Suprapubic skin (tissue), 4 donors: ENCODE measurements at places on chromosomes 1 and 21. TPM values are rescaled to one million over a fixed set of nuclear protein-coding genes. Genes with fewer than 3 reads are reported as not detected.

- H3K27me3 ChIP-seq: no peaks in the 10 kb centered on the region
- DNase-seq: no peak
- H3K36me3 ChIP-seq: no peaks in the 10 kb centered on the region
- H3K4me3 ChIP-seq: no peak overlapping the region
- H3K4me1 ChIP-seq: peaks cover 48% of the 10 kb centered on the region
Measured at GRCh38 chr1:109819906-109820305, 56.2 kb upstream of the EPS8L3 start.

GRCh38 chr1:182620924-182621585 lies 16.9 kb upstream of the RGS16 start:
- no peaks in the 10 kb centered on the region for H3K27me3 ChIP-seq
- H3K36me3 ChIP-seq: no peaks in the 10 kb centered on the region
- DNase-seq: no peak
- no peak overlapping the region for H3K4me3 ChIP-seq
- peaks cover 34% of the 10 kb centered on the region for H3K4me1 ChIP-seq
- H3K27ac ChIP-seq: no peak overlapping the region

DNA sequence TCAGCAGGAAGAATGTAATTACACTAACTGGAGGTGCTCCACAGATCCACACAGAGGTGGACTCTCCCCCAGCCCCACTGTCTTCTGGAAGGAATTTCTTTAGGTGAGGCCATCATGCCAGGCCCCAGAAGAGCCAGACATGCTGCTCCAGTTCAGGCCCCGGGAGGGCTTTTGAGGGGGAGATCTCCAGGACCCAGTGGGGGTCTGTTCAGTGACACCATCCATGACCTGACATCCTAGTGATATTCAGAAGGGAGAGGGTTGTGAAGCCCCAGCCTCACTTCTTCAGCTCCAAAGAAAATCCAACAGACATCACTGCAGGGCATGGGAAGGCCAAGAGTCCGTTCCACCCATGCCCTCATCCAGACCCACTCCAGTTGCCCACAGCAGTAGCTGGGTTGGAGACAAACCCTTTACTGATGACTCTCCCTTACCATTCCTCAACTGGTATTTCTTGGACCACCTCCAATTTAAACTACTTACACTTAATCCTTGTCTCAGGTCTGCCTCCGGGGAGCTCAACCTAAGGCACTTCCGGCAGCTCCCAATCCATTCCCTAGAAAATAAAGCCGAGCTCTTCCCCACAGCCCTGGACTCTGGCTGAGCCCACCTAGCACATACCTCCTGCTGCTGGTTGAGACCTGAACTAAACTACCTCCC lies 39.2 kb downstream of the CSMD2 start:
- no peak for DNase-seq
- H3K36me3 ChIP-seq: no peaks in the 10 kb centered on the region
- peaks cover 12% of the 10 kb centered on the region for H3K27me3 ChIP-seq

DNA sequence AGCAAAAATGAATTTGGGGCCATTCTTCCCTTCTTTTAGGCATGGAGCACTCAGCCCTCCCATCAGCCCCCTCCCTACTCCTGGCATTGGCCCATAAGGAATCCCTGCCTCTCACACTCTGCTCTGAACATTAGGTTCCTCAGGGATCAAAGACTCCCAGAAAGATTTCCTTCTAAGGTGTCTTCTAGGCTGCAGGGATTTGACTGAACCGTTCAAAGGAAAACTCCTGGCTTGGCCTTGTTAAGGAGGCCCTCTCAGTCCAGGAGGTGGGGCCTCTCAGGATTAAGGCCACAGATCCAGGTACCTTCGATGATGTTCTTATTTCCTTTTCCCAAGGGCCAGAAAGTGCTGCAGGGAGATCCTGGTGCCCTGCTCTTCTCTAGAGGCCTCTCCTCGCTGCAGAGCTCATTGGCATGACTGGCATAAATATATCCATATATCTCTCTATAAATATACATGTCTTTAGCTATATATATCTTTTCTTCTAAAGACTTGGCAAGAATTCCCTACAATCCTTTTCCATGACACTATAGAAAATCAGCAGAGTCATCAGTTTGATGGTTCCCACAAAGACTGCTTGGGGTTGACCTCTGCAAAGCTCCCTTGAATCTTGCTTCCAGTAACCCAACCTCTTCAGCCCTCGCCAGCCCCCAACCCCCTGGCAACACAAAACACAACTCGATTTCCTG lies 59.1 kb downstream of the PLXNA2 start:
- no peaks in the 10 kb centered on the region for H3K27me3 ChIP-seq
- peaks cover 46% of the 10 kb centered on the region for H3K4me1 ChIP-seq
- no peak overlapping the region for H3K4me3 ChIP-seq
- no peaks in the 10 kb centered on the region for H3K36me3 ChIP-seq
- no peak for DNase-seq

DNA sequence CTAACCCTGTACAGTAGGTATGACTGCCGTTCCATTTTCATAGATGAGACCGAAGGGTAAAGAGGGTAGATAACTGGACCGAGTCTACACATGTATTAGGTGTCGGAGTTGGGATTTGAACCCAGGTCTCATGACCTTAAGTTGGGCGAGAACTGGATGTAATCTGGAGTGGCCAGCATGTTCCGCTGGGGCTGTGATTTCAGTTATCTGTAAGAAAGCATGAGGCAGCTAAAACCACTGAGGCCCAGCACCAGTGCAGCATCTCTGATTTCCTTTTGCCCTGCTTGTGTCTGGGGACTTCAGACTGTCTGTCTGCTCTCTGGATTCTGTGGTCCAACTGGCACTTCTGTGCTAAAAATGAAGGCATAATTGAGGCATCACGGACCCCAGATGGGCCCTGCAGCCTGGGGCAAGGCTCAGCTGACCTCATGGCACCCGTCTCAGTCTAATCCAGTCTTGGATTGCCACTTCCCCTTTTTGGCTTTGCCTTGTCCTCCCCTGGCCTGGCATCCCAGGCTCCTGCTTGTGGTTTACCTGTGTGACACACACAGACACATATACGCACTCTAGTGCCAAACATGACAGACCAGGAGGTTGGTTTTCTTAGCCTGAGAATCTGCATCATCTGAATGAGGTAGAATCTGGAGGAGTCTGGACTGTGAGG lies 180.2 kb downstream of the KIF26B start:
- peaks cover 3% of the 10 kb centered on the region for H3K4me1 ChIP-seq
- H3K36me3 ChIP-seq: no peaks in the 10 kb centered on the region
- H3K4me3 ChIP-seq: no peak overlapping the region
- H3K27ac ChIP-seq: no peak overlapping the region
- DNase-seq: no peak

DNA sequence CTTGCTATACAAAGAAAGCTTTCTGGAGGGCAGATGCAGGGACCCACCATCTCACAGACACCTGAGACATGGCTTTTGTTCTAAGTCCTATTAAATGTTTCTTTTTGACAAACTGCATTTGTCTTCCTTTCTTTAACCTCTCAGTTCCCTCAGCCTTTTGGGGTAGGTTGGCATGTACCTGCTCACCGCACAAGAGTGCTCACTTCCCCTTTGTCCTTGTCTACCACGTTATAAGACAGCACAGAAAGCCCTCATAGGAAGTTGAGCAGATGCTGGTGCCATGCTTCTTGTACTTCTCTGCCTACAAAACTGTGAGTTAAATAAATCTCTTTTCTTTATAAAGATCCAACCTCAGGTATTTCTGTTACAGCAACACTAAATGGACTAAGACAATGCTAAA lies 31.9 kb upstream of the RGS21 start:
- DNase-seq: no peak
- no peaks in the 10 kb centered on the region for H3K27me3 ChIP-seq
- H3K4me3 ChIP-seq: no peak overlapping the region
- no peak overlapping the region for H3K27ac ChIP-seq
- no peaks in the 10 kb centered on the region for H3K36me3 ChIP-seq

DNA sequence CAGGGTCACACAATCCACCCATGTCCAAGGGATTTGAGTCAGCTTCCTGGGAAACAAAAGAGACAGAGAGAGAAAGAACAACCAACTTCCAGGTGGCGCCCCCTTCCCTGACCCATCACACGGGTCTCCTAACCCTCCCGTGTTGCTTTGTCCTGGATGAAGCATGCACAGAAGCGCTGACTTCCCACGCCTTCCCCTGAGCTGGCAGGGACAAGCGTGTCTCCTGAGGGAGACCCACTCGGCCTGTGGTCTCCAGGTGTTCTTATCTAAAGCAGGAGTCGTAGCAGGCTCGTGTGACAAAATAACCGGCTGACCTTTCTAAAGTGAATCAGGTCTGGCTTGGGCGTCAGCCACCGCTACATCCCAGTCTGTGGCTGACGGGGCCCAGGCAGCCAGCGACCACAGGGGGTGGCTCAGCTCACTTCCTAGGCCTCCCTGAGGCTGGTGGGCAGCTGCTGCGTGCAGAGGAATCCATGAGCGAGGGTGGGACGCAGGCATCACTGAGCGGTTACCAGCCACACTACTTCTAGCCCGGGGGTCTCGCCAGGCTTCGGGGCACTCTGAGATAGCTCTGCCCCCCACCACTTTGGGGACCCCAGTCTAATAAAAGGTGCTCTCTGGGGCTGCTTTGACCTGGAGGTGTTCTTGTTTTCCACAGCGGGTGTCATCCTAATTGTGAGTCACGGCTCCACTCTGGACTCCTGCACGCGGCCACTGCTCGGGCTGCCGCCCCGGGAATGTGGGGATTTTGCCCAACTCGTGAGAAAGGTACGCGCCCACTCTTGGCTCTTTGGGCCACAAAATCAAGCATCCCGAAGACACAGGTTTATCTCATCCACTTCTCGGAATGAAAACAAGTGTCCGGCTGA lies 40.4 kb downstream of the UBASH3A start:
- no peak for DNase-seq
- no peaks in the 10 kb centered on the region for H3K4me1 ChIP-seq
- no peaks in the 10 kb centered on the region for H3K36me3 ChIP-seq
- H3K27me3 ChIP-seq: peaks cover 5% of the 10 kb centered on the region
- H3K4me3 ChIP-seq: no peak overlapping the region

GRCh38 chr1:20165522-20165951 lies 20.4 kb upstream of the UBXN10 start:
- H3K27me3 ChIP-seq: peaks cover 2% of the 10 kb centered on the region
- no peak overlapping the region for H3K4me3 ChIP-seq
- H3K4me1 ChIP-seq: peaks cover 16% of the 10 kb centered on the region
- H3K36me3 ChIP-seq: no peaks in the 10 kb centered on the region

GRCh38 chr1:84298684-84299535 lies 2.6 kb upstream of the SAMD13 start:
- peak overlapping the region; percentile 84 for H3K27ac ChIP-seq
- no peaks in the 10 kb centered on the region for H3K36me3 ChIP-seq
- H3K4me1 ChIP-seq: peaks cover 49% of the 10 kb centered on the region

DNA sequence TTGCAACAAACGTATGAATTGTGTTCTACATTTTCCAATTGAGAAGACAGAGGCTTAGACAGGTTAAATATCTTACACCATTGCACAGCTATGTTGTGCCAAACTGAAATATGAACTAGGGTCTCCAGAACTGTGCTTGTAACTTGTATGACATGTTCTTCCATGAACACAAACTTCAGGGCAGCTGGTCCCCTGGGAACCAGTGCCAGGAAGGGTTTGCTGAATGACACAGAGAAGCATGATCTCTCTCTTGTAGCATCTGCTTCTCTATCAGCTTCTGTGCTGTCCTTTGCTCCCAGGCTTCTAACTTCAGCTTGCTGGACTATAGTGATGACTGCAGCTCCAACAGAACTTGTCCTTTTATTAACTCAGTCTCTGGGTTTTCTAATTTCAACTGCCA lies 385.5 kb downstream of the SIPA1L2 start:
- no peaks in the 10 kb centered on the region for H3K36me3 ChIP-seq
- H3K4me3 ChIP-seq: no peak overlapping the region
- H3K4me1 ChIP-seq: no peaks in the 10 kb centered on the region
- no peak overlapping the region for H3K27ac ChIP-seq

DNA sequence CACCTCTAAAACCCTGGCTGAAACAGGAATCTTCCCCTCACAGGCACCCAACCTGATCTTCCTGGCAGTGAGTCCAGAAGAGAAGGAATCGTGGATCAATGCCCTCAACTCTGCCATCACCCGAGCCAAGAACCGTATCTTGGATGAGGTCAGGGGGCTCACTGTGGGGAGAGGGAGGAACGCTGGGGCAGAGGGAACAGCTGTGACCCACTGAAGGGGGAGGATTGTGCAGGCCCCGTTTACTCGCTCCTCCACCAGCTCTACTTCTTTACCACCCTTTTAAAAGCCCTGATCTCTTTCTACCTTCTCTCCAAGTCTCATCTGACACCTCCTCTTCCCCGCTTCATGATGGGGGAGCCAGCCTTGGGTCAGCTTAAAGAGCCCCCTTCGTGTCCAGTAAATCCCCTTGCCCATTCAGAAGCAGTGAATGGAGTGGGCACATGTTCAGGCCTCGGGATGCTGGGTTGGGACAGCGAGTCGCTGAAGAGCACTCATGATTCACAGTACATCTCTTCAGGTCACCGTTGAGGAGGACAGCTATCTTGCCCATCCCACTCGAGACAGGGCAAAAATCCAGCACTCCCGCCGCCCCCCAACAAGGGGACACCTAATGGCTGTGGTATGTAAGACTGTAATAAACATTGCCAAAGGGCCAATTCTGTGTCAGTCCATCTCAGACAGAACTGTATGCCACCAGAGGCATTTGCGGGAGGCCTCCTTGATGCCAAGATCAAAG lies 7.3 kb downstream of the PLEKHO1 start:
- H3K4me1 ChIP-seq: peaks cover 23% of the 10 kb centered on the region
- peaks cover 48% of the 10 kb centered on the region for H3K36me3 ChIP-seq
- no peak overlapping the region for H3K4me3 ChIP-seq
- no peaks in the 10 kb centered on the region for H3K27me3 ChIP-seq
- no peak overlapping the region for H3K27ac ChIP-seq

DNA sequence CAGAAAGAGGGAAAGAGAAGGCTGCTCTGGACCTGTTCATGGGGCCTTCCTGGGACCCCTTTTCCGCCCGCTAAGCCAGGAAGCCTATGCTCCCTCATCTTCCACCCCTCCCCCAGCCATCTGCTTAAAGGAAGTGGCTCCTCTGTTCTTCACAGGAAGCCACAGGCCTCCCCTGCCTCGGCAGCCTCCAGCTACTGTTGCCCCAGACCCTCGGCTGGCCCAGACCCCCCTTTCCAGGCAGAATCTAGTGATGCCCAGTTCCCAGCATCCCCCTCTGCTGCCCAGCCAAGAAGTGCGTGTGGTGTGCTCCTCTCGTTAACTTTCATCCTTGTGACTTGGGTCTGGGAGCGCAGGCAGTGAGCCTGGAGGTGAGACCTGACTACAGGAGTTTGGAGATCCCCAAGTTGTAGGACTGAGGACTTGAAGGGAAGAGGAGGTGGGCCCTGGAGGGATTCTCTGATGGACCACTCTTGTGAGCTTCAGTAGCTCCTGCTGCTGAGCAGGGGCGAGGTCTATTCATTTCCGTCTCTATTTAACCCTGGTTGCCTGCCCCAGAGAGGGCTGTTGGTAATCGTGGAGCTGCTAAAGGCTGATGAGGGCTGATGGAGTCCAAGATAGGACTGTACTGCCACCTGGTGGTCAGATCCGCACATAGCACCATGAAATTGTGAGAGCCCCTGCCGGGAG lies 9.1 kb downstream of the IFI6 start:
- peaks cover 46% of the 10 kb centered on the region for H3K4me1 ChIP-seq
- no peak overlapping the region for H3K4me3 ChIP-seq
- H3K27me3 ChIP-seq: no peaks in the 10 kb centered on the region
- no peak overlapping the region for H3K27ac ChIP-seq
- no peaks in the 10 kb centered on the region for H3K36me3 ChIP-seq
- DNase-seq: peak; percentile 91

The TINAGL1 gene
- total RNA-seq: 78.5 TPM

The GRHL3 gene
- total RNA-seq: 138 TPM

The THEM5 gene
- 29.1 TPM for total RNA-seq

The BRDT gene
- total RNA-seq: not detected

The CYP4A11 gene
- total RNA-seq: 0.32 TPM
